ENCODE measurements at places on chromosomes 13 and 19.

- no peak for DNase-seq
Measured at GRCh38 chr13:29640665-29641064, 45.2 kb upstream of the SLC7A1 start.

DNA sequence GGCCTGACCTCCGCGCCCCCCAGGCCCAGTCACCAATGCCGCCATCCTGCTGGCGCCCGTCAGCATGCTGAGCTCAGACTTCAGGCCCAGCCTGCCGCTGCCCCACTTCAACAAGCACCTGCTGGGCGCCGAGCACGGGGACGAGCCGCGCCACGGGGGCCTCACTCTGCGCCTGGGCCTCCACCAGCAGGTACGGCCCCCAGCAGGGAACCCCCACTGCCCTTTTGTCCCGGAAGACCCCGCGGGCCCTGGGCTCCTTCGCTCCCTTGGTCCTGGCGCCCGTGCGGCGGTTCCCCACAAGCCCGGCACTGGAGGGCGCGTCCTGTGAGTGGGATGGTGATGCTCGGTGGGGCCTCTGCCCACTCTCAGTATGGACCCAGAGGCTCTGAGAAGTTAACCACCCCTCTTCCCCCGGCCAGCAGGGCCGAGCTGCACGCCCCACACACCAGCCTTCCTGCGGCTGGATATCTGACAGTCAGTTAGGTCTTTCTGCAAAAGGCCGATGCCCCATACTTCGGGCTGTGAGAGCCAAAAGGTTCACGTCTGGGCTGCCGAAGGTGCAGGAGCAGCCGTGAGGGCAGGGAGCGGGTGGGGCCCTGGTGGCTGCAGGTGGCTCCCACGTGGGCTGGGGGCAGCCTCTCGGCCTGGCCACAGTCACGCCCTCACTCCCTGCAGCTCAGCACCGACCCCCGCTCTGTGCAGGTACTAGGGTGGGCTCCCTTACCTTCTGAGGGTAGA lies 8.0 kb downstream of the WDR18 start:
- no peak for DNase-seq

GRCh38 chr13:63124863-63125262 lies 1709.2 kb upstream of the PCDH20 start:
- DNase-seq, result no peak

DNA sequence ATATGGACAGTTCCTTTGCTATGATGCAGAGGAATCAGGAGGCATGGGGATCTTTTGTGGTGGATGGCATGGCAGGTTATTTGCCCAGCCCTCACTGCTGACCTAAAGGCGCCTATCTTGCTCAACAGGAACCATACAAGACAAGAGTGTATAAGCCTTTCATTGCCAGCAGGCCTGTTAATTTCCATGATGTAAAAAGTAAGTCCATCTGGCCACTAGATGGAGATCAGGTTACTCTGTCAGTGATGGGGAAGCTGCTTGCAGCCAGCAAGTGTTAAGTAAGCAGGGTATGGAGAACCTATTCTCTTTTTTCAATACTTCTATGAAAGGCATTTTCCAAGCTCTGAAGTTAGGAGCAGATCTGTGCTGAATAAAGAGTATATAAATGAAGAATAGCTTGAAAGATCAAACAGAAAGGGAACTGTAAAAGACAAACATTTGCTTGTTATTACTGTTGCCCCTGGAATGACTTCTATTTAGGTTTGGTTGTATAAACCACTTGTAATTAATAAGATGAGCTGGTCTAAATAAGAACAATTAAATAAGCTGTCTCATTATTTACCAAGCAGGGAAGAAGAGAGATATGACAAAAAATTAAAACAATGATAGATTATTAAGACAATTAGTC lies 210.9 kb downstream of the RGCC start:
- peak; percentile 34 for DNase-seq

- DNase-seq, result no peak
Measured at GRCh38 chr13:59301174-59301567, 862.6 kb downstream of the DIAPH3 start.

DNA sequence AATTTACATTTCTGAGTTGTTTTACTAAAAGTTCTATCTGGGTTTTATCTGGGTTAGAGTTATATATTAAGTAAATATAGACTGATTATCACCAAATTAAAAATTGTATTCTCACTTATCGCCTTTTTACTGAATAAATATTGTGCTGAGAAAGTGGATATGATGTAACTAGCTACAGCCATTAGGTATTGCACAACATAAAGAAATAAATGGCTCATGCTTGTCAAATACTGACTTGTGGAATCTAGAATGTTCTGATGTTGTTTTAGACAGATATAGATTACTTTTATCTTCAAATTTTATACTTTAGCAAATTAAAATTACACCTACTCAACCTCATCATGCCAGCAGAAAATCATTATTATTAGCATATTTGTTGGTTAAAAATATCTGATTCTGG lies 1277.1 kb upstream of the MIR17HG start:
- DNase-seq, result no peak

DNA sequence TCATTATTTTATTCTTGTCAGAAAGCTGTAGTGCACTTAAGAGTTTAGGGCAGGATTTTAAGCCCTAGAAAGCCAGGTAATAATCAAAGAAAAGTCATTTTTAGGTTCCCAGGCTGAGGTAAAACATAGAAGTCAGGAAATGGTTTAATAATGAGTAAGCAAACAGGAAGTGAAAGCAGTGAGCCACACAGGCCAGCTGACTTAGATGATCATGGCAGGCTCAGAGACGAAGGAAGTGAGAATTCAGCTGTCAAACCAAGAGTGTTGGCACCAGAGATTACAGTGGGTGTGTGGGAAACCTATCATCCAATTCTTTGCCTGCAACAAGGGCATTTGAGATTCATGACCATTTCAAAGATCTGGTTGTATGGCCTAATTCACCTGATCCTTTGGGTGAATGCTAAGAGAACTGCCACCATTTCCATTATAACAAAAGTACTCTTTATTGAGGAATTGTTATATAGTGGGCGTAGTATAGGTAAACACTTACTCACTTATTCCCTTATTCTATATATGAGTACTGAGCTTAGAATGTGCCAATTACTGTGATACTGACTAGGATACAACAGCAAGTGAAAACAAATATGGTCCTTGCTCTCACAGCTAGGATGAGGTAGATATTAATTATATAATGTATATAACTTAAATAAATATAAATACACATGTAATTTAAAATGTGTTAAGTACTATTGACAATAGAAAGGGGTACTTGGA lies 103.7 kb upstream of the EDNRB start:
- DNase-seq, result peak; percentile 4

DNA sequence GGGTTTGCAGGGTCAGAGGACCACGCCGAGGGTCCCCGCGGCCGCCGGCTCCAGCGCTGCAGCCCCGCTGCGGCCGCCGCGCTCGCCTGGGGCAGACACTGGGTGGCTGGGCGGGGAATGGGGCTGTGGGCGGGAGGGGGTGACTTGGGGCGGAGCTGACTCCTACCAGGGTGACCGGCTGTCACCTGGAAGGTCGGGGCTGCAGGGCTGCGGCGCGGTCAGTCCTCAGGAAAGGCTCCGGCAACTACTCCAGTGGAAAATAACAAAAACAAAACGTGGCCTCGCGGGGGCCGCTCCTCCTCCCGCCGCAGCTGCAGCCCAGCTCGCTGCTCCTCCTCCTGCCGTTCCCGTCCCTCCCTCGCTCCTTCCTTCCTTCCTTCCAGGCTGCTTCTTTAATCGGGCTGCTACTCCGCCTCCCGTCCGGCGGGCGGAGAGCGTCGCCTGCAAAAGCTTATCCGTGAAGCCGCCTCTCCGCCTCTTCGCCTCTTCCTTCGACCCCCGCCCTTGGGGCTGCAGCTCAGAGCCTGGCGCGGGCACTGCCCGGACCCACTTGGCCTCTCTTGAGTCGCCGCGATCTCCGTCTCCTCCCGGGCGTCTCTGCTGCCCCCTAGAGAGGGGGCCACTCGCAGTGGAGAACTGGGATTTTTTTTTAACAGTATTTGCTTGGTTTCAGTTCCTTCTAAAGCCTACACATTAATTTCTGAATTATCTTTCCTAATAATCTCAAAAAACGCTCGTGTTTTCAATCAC lies at the start of gene TBC1D4:
TSS of gene TBC1D4 (minus strand) at position 100 of the 750 bp plus-strand sequence. CDS start 402 bp downstream, outside the sequence.
- DNase-seq, result peak; percentile 56

GRCh38 chr19:2212861-2213711 lies 23.0 kb downstream of the PLEKHJ1 start:
- no peak for DNase-seq

Measured in nucleus accumbens (tissue), 56 donors.